H4 (cell line): ENCODE measurements at places on chromosomes 4 and X.

- peak; percentile 46 for DNase-seq
Observed at GRCh38 chr4:148112231-148112982, 329.8 kb downstream of the NR3C2 start.

DNA sequence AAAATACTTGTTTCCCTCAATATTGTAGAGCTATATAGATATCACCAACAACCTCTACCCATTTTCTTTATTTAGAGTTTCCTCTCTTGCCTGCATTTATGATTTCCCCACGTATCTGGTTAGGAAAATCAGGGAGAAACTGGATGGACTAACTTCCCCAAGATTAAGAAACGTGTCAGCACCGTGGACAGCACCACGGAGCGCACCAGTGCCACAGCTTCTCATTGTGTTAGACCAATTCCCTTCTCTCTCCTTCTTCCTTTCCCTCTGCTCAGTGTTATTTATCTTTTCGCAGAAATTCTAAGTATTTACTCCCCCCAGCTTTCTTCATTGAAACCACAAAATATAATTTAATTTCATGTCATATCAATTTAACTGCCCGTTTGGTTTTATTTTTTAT lies 568.6 kb upstream of the BOD1L1 start:
- DNase-seq, result peak; percentile 13

DNA sequence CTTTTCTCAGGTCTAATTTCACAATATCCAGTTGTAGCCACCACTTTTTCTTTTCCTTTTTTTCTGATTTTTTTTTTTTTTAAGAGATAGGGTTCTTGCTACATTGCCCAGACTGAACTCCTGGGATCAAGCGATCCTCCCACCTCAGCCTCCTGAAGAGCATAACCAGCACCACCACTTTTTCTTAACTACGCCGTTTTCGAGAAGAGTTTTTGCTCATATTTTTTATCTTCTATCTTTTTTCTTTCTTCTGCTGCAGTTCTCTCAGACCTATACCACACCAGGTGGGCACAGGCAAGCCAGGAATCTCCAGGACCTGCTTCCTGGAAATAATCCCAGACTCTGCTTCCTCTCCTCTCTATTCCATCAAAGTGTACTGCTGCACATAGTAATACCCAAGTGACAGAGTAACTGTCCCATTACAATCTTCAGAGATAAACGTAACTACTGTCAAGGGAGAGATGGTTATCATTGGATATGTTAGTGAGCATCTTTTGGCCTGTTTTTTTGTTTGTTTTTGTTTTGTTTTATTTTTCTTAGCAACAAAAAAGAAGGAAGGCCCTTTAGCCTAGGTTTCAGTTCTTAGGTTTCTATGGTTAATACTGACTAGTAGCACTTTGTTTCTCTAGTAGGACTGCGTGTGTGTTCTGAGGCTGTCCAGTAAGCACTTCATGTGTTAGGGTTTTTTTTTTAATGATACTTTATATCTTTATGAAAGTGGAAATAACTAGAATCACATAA lies 59.2 kb upstream of the TXK start:
- DNase-seq, result no peak

- DNase-seq, result no peak
Observed at GRCh38 chr4:139942241-139942640, 211.7 kb downstream of the MAML3 start.

DNA sequence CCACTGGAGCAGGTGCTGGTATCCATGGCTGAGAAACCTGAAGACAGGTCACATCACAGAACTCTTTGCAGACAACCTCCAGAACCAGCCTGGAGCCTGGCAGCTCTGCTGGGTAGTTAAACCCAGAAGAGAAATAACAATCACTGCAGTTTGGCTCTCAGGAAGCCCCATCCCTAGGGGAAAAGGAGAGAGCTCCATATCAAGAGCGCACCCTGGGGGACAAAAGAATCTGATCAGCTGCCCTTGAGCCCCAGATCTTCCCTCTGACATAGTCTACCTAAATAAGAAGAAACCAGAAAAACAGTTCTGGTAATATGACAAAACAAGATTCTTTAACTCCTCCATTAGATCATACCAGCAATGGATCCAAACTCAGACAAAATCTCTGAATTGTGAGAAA lies 823.2 kb upstream of the FRG1 start:
- peak; percentile 6 for DNase-seq

DNA sequence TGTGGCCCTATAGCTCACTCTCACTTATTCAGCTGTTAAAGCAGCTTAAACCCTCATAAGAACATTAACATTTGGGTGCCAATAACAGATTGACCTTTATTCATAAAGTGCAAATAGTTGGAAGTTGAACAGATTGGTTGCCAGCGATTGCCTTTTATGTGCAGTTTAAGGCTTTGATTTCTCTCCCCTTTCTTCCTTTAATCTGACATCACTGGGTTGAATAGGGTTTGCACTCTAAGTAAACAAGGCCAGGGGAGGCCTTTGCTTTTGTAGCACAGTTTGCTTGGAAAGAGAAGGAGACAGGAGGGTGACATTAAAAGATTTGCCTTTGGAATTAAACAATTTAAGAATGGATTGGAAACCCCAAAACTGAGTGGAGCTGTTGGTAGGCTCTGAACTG lies 114.3 kb downstream of the NKX6-1 start:
- DNase-seq, result no peak

DNA sequence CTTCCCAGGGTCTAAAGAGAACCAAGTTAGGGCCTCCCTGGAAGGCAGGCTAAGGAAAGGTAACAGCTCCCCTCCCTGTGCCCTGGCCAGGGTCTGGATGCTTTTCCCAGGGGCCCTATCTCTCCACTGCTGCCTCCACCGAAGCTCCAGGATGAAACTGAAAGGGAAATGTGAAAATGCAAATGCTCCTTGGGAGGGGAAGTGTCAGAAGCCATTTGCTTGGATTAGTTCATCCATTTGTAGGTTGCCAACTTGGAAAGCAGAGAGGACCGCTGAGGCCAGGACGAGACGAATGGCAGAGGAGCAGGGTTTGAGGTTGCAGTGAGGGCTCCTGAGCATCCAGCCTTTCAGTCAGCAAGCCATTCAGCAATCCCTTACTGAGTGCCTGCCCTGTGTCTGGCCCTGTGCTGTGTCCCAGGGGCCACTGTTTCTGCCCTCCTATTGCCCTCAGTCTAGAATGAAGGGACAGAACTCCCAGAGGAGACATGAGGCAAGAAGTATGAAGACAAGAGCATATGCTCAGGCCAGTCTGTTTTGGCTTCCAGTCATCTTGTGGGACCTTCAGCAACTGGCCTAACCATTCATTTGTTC lies 45.9 kb upstream of the PGRMC1 start:
- no peak for DNase-seq

- no peak for DNase-seq
Observed at GRCh38 chr4:185735866-185736400, 76.1 kb downstream of the SORBS2 start.

- DNase-seq, result no peak
Observed at GRCh38 chrX:68273887-68274286, 159.4 kb downstream of the OPHN1 start.

GRCh38 chr4:136935305-136935704 lies 597.0 kb downstream of the PCDH18 start:
- DNase-seq, result no peak

- DNase-seq, result no peak
Observed at GRCh38 chr4:169968999-169969398, 57.2 kb downstream of the MFAP3L start.

GRCh38 chr4:87521319-87521718 lies 7.9 kb downstream of the SPARCL1 start:
- DNase-seq, result no peak

DNA sequence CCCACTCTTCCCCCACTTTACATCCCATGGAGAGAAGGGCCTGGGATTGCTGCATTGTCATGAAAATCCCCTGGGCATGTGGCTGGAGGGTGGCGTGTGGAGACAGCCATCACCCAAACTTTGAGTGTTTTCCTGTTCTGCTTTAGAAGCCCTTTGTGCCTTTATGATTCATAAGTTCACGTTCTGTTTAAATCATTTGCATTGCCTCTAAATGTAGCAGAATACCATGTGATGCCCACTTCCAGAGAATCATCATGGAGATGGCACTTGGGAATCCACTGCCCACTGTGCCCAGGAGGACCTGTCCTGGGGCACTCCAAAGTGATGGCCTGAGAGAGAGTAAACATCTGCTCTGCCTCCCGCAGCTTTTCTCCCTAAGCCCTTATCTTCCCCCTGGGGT lies 52.8 kb downstream of the MED28 start:
- no peak for DNase-seq

DNA sequence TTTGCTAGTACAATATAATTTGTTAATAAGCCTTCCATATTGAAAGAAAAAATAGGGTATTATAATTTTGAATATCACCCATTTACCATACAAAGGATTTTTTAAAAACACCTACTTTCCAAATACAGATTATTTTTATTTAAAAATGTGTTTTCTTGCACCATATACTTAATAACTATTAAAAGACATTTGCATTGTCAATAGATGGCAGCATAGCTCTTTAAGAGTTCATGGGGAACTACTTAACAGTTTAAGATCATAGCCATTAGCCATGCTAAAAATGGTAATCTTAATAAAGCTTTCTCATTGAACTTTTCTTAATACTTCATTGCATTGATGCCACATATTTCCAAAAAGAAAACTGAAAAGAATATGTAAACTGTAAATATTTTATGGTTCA lies 1995.9 kb downstream of the C4orf33 start:
- DNase-seq, result peak; percentile 46

DNA sequence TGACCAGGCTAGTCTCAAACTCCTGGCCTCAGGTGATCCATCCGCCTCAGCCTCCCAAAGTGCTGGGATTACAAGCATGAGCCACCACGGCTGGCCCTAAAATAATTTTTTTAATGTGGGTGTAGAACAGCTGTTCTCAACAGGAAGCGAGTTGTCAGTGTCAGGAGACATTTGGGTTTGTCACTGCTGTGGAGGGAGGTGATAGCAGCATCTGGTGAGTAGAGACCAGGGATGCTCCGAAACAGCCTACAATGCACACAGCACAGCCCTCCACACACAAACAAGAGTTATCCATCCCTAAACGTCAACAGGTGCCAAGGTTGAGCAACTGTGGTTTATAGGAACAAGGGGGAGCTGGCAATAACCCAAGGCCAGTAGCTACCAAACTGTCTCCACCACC lies 243.4 kb upstream of the STS start:
- DNase-seq, result no peak

DNA sequence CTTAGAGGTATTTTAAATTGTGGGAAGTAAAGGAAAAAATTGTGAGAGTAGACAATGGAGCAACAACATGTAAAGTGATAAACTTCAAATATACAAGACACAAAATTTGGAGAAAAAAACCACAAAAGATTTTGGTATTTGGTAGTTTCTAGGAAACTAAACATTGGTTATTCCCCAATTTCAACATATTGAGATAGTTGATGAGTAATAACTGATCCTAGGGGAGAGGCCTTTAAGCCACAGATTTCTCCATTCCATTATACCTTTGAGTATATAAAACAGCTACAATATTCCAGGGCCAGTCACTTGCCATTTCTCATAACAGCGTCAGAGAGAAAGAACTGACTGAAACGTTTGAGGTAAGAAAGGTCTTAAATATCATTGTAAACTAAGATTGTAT lies at the start of gene FDCSP:
Gene FDCSP, plus strand, starts transcription at position 301 of the 400 bp plus-strand sequence. CDS start 5,071 bp downstream, outside the sequence.
- DNase-seq, result no peak

- no peak for DNase-seq
Observed at GRCh38 chr4:20809812-20810211, 109.6 kb downstream of the PACRGL start.

DNA sequence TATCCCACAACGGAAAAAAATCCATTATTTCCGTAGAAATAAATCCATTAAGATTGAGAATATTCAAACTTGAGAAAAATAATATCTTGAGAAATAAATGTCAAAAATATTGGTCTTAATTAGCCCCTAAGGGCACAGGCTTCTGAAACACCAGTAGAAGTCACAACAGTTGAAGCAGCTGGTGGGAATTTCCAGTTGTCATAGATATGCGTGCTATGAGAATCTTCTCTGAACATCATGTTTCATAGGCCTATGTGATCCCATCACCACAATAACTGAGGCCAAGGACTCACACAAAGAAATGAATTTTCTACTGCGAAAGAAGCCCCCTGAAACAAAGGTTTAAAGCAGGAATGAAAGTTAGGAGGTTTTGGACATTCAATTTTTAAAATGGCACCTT lies 292.0 kb downstream of the DTHD1 start:
- DNase-seq, result no peak

DNA sequence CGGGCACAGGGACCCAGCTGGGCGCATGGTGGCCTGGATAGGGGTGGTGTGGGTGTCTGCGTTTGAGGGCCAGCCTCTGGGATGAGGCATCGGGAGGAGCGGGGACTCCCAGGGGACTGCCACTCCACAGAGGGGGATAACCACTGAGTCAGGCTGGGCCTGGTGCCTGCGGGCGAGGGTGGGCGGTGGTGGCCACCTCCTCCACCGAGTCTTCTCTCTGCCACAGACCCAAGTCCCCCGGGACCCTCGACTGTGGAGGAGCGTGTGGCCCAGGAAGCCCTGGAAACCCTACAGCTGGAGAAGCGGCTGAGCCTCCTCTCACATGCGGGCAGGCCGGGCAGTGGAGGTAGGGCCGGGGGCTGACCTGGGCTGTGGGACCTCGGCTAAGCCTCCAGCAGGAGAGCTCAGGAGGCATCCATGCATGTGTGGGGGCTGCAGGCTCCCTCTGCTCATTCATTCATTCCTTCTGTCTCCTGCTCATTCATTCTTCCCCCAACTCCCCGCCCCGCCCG lies 26.4 kb downstream of the DOK7 start:
- DNase-seq, result no peak

DNA sequence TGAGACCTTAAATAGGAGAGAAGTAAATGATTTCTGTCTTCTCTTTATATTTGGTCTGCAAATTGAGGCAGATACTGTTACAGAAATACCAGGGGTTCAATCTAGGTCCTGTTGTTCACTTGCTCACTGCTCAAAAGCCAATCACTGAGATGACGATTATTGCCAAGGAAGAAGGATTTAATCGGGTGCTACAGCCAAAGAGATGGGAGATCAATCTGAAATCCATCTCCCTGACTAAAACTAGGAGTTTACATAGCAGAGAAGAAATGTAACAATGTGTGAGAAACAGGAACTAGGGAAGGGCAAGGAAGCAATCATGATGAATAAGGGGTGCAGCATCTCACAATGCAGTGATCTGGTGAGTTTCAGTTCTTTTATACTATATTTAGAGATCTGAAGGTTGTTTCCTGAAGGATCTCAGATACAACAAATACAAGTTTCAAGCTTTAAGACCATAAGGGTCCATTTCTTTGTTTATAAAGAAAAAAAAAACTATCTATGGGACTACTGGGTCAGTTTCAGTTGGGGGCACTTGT lies 117.9 kb upstream of the FAM9B start:
- DNase-seq, result no peak

GRCh38 chrX:1212532-1212931 lies at the start of gene CRLF2:
CRLF2 (minus strand) TSS chrX:1212649; CDS start chrX:1212634, 15 bp downstream.
- DNase-seq, result peak; percentile 76

DNA sequence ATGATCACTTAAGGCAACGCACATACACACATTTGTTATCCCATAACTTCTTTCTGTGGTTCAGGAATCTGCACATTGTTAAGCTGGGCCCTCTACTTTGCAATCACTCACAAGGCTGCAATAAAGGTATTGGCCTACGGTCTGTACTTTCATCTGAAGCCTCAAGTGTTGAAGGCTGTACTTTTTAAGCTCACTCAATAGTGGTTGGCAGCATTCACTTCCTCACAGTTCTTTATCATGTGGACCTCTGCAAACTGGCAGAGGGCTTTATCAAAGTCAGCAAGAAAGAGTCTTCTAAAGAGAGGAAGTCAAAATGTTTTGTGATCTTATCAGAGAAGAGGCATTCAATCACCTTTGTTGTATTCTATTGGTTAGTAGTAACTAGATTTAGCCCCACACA lies 301.4 kb upstream of the EPHA5 start:
- DNase-seq, result no peak
